ELF-1 (cell line): ENCODE measurements at places on chromosomes 12 and 14.

- peak; percentile 26 for DNase-seq
These were observed 841.1 kb downstream of the NRXN3 start for GRCh38 chr14:79011091-79011919.

DNA sequence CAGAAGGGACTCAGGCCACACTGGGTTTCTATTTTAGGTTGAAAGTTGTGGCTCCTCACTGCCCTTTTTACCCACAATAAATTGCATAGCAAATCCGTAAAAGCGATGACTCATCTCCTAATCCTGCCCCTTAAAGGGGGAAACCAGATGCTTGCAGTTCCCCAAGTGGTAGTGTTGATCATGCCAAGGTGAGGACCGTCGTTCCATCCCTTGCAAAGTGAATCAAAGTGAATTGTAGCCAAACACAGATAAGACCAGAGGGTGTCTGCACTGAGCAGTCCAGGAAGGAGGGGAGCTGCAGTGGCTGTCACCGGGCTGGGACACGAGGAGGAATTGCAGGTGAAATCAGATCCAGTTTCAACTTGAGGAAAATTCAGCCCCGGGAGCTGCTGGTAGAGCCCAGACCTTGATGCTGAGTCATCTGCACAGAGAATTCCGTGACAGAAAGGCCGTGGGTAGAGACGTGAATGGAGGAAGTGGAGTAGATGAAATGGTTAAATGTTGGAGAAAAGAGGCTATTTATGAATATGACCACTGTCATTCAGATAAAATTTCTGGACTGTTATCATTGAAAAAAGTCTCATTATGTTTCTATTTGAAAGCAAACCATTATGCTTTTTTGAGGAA, 44.2 kb upstream of the MMP17 start:
- DNase-seq: peak; percentile 78

- DNase-seq: no peak
These were observed 210.7 kb downstream of the PPM1H start for GRCh38 chr12:62724285-62724684.

GRCh38 chr12:1855241-1855640, 34.9 kb downstream of the LRTM2 start:
- DNase-seq: no peak

GRCh38 chr14:78127961-78128360, 42.2 kb upstream of the NRXN3 start:
- no peak for DNase-seq

- DNase-seq: no peak
These were observed 23.7 kb downstream of the ETNK1 start for GRCh38 chr12:22648668-22649067.

GRCh38 chr12:116425256-116426193, 133.7 kb upstream of the MAP1LC3B2 start:
- DNase-seq: no peak

DNA sequence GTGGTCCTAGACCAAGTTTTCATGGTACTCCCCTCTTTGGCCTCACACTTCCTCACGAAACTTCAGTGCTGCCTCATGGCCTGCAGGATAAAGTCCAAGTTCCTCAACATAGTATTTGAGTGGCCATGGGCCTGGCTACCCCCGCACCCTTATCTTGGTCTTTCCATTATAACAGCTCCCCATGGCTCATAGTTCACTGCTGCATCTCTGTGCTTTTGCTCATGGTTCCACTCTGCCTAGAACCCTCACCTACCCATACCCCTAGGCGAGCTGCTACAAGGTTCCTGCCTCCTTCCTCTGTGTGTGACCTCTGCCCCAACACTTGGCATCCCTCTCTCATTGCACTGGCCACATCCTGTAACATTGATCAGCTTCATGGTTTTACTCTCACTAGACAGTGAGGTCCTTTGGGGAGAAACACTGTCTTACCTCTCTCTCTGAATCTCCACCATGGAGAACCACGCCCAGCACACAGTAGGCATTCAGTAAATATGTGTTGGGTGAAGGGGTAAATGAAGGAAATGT, 158.9 kb downstream of the GPR65 start:
- DNase-seq: no peak

DNA sequence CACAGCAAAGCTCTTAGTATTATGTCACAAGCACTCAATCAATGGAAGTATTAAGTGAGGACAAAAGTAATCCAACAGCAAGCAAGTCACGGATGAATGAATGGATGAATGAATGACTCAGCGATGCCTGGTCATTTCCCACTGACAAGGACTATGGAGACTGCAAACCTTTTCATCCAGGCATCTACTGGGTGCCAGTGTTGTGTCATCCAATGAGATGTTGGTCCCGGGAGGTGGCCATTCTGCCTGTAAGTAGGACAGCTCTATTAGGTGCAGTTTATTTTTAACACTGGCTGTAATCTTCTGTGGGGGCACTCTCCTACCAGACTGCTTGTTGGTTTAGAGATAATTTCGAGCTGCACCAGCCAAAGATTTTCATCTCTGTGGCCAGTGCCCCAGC, 39.4 kb downstream of the STAB2 start:
- peak; percentile 20 for DNase-seq

- no peak for DNase-seq
These were observed 49.2 kb upstream of the SGPP1 start for GRCh38 chr14:63777024-63777423.

GRCh38 chr12:91922139-91922538, 223.5 kb downstream of the BTG1 start:
- no peak for DNase-seq

- no peak for DNase-seq
These were observed 298.2 kb downstream of the RPAP3 start for GRCh38 chr12:47407463-47408129.

GRCh38 chr12:94862421-94862820, 141.1 kb downstream of the NDUFA12 start:
- no peak for DNase-seq

DNA sequence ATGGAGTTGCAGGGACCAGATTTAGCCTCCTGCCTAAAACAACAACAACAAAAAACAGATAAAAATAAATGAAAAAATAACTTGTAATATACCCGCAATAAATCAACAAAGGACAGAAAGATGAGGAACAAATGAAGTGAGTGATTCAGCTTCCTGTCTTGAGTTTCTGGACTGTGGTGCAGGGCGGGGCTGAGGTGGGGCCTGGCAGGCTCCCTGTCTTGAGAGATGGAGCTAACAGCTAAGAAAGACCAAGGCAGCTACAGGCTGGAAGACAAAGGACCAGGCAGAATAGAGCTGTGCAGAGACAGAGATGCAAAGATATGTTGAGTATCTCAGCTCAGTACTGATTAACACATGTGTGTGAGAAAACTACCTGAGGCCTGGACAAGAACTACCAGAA, 879.2 kb downstream of the AACS start:
- DNase-seq: no peak

DNA sequence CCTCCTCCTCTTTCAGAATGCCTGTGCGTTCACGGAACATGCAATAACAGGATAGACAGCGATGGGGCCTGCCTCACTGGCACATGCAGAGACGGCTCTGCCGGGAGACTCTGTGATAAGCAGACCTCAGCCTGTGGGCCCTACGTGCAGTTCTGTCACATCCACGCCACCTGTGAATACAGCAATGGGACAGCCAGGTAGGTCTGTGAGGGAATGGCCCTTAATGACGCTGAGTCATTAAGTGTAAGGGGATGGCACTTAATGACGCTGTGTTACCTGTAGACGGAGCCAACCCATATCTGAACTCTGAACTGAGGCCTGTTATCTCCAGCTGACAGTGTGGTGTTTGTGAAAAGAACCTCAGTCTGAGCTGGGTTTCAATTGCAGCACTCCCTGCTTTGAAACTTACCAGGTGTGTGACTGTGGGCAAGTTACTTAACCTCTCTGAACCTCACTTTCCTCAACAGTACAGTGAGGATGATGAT, 86.9 kb downstream of the STAB2 start:
- DNase-seq: no peak

- DNase-seq: no peak
These were observed 54.1 kb upstream of the ARHGAP5 start for GRCh38 chr14:32022938-32023466.

GRCh38 chr12:9698681-9699080, 29.2 kb downstream of the CLEC2D start:
- DNase-seq: no peak

DNA sequence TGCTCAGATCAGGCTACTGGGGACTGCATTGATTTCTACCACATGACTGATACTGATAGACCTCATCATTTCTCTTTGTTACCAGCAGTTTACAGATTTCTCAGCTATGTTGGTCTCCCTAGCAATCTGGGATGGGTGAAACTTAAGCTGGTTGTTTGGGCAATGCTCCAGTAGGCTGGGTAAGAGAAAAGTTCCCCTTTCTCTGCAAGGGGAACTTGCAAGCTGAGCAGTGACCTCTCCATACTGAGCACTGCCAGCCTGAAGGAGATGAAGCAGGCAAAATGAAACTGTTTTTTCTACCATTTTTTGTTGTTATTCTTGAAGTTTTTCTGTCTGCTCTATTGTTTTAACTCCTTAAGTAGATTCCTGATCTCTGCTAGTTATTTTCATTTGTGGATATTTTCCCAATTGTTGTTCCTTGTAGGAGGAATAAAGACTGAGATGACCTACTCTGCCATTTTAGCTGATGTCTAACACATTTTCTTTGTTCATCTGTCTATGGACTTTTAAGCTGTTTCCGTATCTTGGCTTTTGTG, 1.3 kb upstream of the OR4M1 start:
- no peak for DNase-seq

- no peak for DNase-seq
These were observed 133.5 kb downstream of the OTOGL start for GRCh38 chr12:80232837-80233236.

- DNase-seq: no peak
These were observed 29.9 kb upstream of the ZNF641 start for GRCh38 chr12:48380596-48380995.

DNA sequence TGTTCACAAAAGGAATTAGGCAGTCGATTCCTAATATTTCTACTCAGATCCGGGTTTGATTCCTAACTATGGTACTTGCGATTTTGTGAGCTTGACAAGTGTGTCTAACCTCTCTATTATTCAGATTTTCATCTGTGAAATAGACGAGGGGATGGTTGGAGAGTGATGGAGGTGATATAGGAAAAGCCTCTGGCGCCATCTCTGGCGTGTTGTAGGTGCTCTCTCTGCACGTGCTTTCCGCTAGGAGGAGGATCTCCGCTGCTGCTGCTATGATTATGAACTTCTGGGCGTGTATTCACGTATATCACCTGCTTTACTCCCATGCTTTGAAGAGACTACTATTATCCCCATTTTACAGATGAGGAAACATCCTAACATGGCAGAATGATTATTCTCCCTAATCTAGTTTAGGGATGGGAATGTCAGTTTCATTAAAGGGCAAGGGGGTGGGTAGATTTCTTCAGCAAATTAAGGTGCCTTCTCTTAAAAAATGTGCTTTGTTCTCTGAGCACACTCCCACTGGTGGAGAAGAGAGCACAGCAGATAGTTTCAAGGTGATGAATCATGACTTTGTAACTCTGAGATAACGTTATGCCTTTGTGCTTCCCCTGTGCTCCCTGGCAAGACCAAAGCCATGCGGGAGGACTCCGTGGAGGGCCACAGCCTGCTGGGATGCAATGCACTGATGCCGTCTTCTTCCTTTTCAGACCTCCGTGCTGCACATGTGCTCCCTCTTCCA, 97.1 kb downstream of the PRIMA1 start:
- no peak for DNase-seq

GRCh38 chr12:91781114-91781513, 364.5 kb downstream of the BTG1 start:
- no peak for DNase-seq

DNA sequence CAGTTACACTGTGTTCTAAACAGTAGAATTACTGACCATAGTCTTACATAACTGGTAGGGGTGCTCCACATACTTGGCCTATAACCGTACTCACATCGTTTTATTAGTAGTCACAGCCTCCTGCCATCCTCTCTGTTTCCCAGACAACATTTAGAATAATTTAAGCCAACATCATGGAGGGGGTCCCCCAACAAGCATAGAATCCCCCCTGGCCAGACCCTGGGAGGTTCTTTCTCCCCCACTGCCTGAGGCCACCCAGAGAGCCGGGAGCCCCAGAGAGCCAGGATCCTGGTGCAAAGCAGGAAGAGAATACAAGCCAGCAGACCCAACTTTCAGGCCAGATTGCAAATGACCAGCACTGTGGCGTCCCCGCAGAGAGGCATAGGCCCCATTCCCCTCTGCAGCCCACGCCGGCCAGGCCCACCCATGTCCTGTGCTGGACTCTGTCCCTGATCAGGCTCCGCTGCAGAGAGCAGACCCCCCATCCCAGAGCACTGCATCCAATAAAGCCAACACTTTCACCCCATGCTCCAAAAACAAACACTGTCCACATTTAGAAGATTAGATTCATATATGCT, 195.2 kb downstream of the NTF3 start:
- no peak for DNase-seq
